ENCODE measurements at places on chromosomes 3 and 15.

DNA sequence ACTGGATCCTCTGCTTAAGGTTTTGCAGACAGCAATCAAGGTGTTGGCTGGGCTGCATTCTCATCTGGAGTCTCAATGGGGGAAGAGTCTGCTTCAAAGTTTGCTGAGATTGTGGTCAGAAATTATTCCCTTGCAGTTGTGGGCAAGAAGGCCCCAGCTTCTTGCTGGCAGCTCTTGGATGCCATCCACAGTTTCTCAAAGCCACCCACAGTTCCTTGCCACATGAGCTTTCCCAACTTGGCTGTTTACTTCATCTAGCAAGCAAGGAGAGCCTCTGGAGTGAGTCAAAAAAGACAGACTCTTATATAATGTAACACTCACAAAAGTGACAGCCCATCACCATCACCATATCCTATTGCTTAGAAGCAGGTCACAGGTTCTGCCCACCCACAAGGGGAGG lies 62.1 kb upstream of the ABHD2 start:
- no peak for DNase-seq

DNA sequence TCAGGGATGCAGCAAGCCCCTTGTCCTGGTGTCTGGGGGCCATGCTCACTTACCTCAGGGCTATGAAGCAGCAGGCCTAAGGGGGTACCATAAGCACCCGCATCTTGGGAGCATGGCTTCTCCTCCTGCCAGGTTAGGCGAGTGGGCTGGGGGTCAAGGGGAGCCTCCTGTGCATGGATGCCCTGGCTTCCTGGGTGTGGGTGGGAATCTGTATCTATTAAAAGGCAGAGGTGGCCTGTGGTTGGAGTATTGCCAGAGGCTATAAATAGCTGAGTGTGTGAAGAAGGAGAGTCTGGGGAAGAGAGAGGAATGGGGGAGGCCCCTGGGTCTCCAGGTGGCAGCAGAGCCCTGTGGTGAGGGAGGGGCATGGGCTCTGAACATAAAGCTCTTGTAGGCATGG lies 19.5 kb downstream of the ACVR2B start:
- peak; percentile 40 for DNase-seq

DNA sequence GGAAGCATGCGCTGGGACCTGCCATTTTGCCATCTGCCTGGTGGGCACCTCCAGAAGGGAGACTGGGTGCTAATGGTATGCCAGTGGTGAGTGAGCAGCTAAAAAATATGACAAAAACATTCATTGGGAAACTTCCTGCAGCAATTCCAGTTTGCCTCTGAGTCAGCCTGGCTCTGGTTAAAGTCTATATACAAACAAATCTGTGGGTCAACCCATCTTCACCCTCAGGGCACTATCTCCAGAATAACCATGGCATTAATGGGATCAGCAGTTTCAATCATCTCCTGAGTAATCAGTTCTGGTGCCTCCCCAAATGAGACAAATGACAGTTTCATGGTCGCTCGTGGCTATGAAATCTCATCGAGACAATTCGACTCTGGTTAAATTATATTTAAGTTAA lies 21.5 kb downstream of the FRMD4B start:
- no peak for DNase-seq

GRCh38 chr15:74795966-74796625 lies 14.2 kb downstream of the CSK start:
- DNase-seq = no peak

DNA sequence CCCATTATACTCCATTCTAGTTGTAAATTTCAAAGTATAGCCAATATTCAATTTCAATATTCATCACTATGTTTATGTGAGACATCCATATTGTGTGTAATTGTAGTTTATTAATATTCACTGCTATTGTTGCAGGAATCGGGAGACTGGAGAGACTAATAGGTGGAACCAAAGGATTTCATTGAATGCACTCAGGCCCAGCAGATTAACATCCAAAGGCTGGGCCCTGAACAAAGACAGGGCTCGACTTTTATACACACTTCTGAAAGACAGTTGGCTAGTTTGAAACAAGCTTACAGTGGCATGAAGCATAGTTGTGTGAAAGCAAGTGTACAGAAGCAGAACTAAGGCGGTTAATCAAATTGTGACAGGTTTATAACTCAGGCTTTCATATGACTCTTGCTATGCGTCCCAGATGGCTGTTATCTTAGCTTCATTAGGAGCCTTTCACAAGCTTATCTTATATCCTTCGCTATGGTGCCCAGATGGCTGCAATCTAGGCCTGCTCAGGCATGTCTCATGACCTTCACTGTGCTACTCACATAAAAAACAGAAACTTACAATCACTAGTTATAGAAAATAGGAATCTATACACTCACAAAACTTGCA lies 1038.8 kb upstream of the EPHA6 start:
- DNase-seq = no peak

GRCh38 chr3:71881041-71881440 lies 96.1 kb upstream of the PROK2 start:
- no peak for DNase-seq

DNA sequence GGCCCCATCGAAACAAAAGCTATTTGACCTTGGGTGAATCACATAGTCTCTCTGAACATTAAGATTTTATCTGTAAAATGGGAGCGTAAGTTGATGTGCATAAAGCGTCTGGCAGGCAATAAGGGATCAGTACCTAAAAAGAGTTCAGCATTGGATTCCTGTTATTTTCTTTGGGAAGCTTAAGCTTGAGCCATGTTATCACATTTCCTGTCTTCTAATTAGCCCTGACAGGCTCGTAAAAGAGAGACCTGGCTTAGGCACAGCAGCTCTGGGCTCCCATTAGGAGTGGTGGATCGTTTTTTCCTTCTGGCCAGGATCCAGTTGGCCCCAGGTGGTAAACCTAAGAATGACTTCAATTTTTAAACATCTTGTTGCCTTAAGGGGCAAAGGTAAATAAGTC lies 26.0 kb upstream of the CA12 start:
- DNase-seq = peak; percentile 23

DNA sequence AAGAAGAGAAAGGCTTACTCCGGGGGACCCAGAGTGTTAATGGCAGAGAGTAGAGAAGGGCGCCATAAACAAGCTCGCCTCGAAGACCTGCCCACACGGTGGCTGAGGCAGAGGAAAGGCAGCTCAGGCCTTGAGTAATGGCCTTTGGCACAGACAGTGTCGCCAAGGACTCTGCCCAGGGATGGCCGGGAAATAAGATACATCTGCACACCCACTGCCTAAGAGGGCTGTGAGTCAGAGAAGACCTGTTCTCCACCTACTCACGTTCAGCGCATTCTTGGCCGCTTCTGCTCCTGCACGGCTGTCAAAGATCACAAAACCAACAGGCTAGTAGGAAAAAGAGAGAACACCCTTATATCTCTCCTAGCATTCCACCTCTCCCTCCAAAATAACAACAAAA lies 26.2 kb downstream of the RBPMS2 start:
- no peak for DNase-seq

GRCh38 chr3:125512135-125512920 lies 7.7 kb downstream of the SNX4 start:
- DNase-seq = no peak

DNA sequence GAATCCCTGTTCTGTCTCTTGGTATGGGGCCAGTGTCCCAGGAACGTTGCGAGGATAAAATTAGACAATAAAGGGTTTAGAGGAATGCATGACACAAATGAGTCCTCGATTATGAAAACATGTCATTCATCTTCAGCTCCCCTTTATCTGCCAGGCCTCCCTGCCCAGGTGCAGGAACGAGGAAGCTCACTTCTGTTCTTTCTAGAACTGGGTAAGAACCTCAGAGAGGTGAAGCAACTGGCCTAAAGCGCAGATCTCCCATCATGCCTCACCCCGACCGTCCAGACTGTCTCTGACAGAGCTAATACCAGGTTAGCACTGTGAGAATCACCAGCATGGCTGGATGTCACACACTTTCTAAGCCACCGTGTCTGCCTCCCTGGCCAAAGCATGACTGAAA lies 1.5 kb upstream of the ITIH1 start:
- no peak for DNase-seq

- no peak for DNase-seq
Measured at GRCh38 chr15:78382114-78382880, 42.1 kb downstream of the CRABP1 start.

GRCh38 chr3:78880603-78881461 lies 887.0 kb downstream of the ROBO1 start:
- no peak for DNase-seq

DNA sequence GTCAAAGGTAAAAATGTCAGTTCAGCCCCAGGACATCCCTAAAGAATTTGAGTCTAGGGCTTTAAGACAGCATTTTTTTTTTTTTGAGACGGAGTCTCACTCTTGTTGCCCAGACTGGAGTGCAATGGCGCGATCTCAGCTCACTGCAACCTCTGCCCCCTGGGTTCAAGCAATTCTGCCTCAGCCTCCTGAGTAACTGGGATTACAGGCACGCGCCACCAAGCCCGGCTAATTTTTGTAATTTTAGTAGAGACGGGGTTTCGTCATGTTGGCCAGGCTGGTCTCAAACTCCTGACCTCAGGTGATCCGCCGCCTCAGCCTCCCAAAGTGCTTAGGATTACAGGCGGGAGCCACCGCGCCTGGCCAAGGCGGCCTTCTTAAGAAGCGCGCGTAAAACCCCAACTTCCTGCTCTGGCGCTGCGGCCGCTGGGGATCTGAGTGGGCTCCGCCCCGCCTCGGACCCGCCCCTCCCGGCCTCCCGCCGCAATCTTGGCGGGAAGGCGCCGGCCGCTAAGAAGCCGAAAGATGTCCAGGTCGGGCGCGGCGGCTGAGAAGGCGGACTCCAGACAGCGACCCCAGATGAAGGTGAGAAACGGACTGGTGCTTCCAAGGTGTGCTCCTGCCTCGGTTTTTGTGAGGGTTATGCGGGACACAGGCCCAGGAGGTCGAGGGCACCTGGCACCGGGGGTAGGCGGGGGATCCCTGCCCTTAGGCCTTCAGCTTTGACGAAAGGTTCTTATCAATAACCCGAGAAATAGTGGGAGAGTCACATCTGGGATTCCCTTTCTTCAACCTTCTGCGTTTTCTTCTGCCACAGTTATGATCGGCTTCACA lies at the start of gene WDR76:
WDR76 (plus strand) TSS at position 495 of the 834 bp plus-strand sequence; CDS start at position 526, 31 bp downstream.
- DNase-seq = peak; percentile 50

DNA sequence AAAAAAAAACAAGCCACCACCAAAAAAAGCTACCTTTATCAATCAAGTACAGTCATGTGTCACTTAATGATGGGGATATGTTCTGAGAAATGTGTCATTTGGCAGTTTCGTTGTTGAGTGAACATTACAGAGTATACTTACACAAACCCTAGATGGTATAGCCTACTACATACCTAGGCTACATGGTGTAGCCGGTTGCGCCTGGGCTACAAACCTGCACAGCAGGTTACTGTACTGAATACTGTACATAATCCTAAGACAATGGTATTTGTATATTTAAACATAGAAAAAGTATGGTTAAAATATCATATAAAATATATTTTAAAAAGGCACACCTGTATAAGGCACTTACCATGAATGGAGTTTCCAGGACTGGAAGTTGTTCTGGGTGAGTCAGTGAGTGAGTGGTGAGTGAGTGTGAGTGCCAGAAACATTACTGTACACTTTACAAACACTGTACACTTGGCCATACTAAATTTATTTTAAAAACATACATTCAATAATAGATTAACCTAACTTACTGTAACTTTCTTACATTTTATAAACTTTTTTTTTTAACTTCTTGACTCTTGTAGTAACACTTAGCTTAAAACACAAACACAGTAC lies 25.9 kb upstream of the JMJD7 start:
- no peak for DNase-seq

DNA sequence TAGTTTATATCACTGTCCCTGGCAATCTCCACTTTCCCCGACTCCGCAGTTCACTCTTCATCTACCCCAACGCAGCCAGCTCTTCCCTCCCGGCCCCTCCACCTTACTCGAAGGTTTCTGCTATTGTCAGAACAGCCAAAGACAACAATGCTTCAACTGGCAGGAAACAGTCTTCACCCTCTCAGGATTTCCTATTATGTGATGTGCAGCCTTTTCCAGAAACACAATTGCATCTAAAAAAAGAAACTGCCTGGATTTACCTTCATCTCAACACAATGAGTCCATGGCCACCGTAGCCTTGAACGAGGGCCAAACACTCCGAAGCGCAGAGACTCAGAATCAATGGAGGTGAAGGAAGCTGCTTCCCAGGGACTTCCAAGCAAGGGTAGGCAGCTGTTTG lies 182.1 kb upstream of the TSC22D2 start:
- DNase-seq = no peak

DNA sequence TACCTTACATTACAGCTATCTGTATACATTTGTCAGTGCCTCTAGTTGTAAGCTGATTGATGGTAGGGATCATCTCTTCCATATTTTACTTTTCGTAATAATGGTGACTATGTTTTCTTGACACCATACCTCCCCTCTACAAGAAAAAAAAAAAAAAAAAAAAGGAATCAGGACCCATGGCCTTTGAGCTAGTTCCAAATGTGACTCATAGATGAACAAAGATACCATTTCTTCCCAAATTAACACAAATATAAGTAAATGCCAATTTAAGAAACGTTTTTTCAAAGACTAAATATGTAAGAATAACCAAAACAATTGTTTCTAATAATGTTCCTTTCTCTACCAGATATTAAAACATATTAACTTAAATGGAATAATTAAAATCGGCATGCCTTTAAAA lies 23.1 kb downstream of the UBE3A start:
- DNase-seq = no peak

- DNase-seq = no peak
Measured at GRCh38 chr3:190426806-190427507, 22.7 kb downstream of the TMEM207 start.

DNA sequence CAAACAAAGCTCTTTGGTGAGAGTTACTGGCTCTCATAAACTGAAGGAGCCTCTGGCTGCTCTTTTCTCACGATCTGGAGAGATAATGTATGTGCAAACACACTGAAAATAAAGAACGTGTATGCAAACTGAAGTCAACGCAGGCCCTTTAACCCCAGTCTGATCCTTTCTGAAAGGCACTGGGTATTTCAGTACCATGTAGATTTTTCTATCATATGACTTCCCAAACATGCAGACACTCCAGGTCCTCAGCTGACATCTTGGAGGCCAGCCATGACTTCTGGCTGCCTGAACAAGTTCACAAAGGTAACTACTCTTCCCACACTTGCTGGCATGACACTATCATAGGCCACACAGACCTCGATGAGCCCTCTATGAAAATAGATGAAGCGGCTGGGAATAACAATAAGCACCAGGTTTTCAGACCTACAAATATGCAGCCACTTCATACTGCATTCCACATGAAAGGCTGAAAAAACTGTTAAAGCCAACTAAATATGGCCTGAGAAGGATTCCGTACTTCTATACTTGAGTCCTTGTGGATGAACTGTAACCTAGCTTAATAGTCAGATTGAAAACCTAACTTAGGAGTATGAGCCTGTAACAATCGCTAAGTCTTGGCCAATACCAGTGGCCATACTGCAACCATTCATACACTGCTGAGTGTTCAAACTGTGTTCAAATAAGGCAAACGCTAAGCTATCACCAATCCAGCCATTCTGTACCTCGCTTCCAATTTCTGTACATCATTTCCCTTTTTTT lies 121.3 kb downstream of the THRB start:
- no peak for DNase-seq
